ENCODE measurements at places on chromosomes 13 and 19.

GRCh38 chr13:47120282-47120681 lies 223.4 kb upstream of the HTR2A start:
- DNase-seq, result no peak

- DNase-seq, result no peak
These were observed 29.1 kb downstream of the MYO9B start for GRCh38 chr19:17104679-17105078.

DNA sequence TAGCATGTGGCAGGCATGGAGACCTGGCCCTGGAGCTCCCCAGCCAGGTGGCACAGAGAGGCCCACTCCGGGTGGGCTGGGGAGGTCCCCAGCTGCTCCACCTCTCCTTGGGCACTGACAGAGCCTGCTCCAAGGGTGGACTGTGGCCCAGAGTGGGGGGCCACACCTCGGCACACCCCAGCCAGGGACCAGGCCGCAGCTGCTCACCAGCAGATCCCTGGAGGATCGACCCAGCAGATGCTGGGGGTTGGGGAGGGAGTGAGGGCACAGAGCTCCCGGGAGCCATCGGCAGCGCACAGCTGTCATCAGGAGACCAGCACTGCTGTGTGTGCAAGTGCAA lies 72.0 kb upstream of the KCTD15 start:
- DNase-seq, result no peak

- no peak for DNase-seq
These were observed 48.2 kb upstream of the CALM3 start for GRCh38 chr19:46552891-46553290.

- DNase-seq, result no peak
These were observed 394.3 kb downstream of the PCDH17 start for GRCh38 chr13:58025821-58026220.

DNA sequence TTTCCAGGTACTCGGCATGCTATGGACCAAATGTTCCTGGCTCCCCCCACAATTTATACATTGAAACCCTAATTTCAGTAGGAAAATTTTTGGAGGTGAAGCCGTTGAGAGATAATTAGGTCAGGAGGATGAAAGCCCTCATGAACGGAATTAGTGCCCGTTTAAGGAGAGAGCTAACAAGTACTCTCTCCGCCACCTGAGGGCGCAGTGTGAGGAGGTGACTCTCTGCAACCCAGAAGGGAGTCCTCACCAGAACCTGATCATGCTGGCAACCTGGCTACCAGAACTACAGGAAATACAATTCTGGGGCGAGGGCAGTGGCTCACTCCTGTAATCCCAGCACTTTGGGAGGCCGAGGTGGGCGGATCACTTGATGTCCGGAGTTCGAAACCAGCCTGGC lies 397.8 kb downstream of the SLITRK5 start:
- DNase-seq, result no peak

GRCh38 chr19:485583-486236 lies 10.6 kb upstream of the MADCAM1 start:
- DNase-seq, result no peak
